ENCODE measurements at places on chromosomes 5 and 9. TPM values are rescaled to one million over a fixed set of nuclear protein-coding genes. Genes with fewer than 3 reads are reported as not detected.
A peak's percentile ranks its signal among the peaks of the same experiment; 100 is the strongest.

CMYA5 gene
- 2.8 TPM for total RNA-seq

DNA sequence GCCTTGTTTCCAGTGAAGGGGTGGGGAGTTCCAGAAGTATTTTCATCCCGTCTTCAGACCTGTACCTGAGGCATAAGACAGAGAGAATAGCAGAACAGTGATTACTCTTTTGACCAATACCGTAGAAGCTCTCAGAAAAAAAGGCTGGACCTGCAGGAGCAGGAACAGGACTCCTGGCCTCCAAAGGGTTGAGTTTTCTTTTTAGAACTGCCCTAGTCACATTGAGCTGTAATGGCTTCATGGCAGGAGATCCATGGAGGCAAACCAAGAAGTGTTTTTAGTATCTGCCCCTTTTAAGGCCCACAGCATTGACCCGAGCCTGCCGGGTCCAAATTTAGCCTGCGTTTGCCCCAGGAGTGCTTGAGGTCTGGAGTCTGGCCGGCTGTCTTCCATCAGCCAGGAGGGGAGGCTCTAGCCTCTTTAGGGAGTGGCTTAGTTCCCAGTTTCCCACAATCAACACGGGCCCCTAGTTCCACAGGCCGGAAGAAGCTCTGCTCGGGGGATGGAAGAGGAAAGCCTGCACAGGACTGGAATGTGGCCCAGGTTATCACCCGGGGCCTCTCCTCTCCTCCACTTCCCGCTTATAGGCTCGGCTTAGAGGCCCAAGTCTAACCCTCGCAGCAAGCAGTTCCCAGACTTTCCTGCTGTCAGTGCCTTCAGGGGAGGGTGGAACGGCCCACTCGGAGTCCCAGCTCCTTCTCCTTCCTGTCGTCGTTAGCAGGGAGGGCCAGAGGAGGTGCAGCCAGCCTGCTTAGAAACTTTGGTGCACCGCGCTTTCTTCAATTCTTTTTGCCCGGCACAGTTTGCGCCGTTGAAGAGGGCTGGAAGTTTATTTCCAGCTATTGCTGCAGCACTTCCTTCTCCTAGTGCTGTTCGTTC lies 80.7 kb downstream of the C9orf152 start:
- DNase-seq, result no peak

DNA sequence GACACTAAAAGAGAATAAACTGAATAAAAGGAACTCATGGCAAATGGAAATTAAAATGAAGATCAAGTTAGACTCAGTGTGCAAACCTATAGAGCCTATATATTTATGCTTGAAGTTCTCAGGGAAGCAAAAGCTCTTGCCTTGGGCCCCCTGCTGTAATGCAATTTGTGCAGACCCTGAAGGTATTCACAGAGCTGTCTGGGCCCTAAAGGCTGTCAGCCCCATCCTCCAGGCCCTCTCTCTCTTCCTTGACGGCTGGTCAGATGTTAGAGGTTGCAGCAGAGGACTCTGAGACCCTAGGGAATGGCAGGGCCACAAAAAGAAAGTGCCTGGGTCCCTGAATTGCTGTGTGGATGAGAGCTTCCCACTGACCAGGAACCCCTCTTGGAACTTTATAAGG lies 283.9 kb upstream of the TUT7 start:
- DNase-seq, result no peak

DNA sequence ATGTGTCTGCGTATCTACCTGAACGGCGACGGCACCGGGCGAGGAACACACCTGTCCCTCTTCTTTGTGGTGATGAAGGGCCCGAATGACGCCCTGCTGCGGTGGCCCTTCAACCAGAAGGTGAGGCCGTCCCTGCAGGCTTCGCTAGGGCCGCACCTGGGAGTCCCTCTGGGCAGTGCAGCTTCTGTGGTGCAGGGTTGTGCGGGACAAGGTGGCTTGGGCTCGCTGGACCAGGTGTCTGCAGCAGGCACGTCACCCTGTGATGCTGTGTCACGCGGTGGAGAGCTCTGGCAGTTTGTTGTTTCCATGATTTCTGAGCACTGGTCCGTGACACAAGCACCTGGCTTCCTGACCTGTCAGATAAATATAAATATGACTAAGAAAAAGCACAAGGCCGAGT lies 20.7 kb downstream of the FBXW5 start:
- no peak for DNase-seq

DNA sequence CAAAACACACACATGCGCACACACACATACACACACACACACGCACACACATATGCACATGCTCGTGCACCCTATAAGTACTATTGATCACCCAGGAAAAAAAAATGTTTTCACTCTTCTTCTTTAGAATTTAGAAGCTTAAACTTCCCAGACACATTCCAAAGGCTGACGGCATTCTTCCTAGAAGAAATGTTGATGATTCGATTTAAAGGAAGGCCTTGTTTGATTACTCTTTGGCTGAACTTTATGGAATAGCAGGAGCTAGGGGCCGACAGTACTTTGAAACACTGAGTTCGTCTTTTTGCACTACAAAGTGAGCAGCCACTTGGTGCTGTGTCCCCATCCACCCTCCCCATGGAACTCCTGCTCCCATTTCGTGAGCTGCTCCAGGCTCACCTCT lies 113.2 kb downstream of the EGFLAM start:
- DNase-seq, result no peak

- no peak for DNase-seq
Observed at GRCh38 chr9:10232352-10232930, 380.4 kb downstream of the PTPRD start.

- no peak for DNase-seq
Observed at GRCh38 chr9:94212091-94212490, 47.0 kb upstream of the ZNF169 start.

DNA sequence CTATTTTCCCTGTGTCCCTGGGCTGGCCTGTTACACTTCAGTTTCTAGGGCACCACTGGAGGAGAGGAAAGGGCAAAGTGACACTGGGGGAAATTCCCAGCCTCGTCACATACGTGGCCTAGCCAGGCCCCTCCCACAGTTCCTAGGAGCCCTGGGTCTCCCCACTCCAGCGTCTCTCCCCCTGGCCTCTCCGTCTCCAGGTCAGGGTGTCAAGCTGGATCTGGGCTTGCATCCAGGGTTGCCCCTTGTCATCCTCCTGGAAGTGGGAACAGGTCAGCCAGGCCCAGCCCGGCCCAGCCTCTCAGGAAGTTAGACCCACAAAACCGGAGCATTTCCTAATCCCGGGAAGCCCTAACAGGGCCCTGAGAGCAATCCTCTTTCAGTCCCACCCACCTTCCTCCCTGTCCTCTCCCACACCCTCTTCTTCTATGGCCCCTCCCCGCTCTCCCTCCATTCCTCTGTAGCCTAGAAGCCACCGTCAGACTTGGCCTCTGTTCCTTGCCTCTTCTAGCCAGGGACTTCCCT lies 4.7 kb upstream of the TNIP1 start:
- DNase-seq, result peak; percentile 57

DNA sequence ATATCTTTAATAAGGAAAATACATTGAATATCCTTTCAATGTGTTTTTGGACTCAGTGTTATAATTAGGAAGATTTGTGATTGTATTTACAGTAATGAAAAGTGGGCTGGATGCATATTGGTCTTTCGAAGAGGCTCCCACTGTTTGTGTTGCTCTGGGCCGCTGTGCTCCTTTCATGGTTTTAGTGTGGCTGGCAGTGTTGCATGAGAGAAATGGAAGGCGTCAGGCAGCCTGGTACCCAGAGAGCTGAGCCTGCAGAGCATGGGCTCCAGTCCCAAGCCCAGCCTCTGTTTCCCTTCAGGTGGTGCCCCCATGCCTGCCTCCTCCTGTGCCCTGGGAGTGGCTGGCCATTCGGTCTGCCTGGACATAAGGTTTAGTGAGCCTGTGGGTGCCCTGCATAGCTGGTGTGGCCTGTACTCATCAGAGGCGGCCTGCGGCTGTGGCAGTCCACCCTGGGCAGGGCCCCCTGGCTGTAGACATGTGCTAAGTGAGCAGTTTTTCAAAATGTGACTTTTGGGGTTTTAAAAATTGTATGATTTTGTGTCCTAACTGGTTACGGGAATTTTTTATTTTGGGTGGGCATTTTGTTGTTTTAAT lies 27.4 kb upstream of the FAM120AOS start:
- DNase-seq, result no peak

GRCh38 chr9:89350988-89351557 lies 32.8 kb downstream of the SECISBP2 start:
- no peak for DNase-seq

SAPCD2 gene
- total RNA-seq, result 51.3 TPM

DNA sequence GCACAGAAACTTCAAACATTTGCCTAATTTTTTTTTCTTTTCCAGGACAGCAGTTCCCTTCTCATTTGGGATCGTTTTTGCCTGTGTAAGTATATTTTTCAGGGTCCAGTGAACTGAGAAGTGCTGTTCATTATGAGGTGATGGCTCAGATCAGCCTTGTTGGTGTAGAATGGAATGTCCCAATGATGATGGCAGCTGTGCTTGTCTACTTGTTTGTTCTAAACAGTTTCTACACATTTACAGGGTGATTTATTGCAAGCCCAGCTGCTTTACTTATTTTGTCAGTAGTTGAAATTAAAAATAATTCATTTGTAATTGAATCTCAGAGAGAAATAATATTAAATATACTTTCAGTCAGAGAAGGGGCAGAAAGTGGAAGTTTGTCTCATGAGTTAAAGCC lies 337.6 kb upstream of the SEMA6A start:
- DNase-seq, result peak; percentile 9

FOXD4L4 gene
- not detected for total RNA-seq

MACROH2A1 gene
- 390 TPM for total RNA-seq

- DNase-seq, result no peak
Observed at GRCh38 chr9:133342570-133342969, 5.4 kb downstream of the MED22 start.

- DNase-seq, result no peak
Observed at GRCh38 chr5:79955941-79956670, 35.0 kb downstream of the MTX3 start.

DNA sequence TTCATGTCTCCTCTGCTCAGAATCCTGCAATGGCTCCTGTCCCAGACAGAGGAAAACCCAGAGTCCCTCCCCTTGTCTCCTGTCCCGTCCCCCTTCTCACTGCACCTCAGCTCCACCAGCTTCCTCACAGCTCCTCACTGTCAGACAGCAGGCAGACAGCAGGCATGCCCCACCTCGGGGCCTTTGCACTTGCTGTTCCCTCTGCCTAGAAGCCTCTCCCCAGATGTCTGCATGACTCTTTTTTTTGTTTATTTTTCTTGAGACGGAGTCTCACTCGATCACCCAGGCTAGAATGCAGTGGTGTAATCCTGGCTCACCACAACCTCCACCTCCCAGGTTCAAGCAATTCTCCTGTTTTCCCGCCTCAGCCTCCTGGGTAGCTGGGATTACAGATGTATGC lies 8.8 kb upstream of the SLC6A7 start:
- no peak for DNase-seq

ADAMTS13 gene
- total RNA-seq, result 0.75 TPM

PCDHB4 gene
- total RNA-seq, result not detected

DNA sequence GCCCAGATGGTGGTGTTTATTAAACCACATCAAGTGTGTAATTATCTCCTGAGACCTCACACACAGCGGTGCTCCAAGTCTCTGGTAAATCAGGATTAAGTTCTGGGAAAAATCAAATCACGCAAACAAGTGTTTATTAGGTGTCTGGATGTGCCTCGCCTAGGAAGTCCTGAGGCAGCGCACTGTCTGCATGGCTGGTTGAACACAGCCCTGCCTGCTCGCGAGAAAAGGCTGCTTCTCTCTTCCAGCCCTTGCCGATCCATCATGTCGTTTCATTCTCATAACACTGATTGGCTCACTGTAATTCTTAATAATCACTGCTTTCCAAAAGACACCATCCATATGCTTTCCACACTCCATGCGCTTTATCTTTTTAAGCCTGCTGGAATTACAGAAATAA lies 229.6 kb upstream of the DAP start:
- no peak for DNase-seq

NFX1 gene
- total RNA-seq, result 15.6 TPM

- DNase-seq, result no peak
Observed at GRCh38 chr9:128947527-128948301, at the start of the genes DOLK and NUP188. Gene DOLK (minus strand): TSS chr9:128947603. CDS start chr9:128947303, 300 bp downstream. Gene NUP188 (plus strand): TSS chr9:128947699. CDS start chr9:128947720, 21 bp downstream.

- DNase-seq, result no peak
Observed at GRCh38 chr5:180253036-180253824, 38.7 kb downstream of the MAPK9 start.

GRCh38 chr9:88076286-88077070 lies 61.8 kb downstream of the SPATA31C2 start:
- DNase-seq, result peak; percentile 48

DNA sequence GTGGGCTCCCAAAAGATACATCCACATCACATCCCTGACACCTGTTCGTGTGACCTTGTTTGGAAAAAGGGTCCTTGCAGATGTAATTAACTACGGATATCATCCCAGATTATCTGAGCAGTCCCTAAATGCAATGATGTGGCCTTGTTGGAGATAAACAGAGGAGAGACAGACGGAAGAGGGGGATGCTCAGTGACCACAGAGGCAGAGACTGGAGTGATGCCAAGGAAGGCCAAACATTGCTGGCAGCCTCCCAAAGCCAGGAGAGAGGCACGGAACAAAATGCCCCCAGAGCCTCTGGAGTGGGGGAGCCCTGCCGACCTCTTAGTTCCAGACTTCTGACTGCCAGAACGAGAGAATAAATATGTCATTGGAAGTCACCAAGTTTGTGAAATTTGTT lies 15.0 kb upstream of the VAV2 start:
- DNase-seq, result no peak

DNA sequence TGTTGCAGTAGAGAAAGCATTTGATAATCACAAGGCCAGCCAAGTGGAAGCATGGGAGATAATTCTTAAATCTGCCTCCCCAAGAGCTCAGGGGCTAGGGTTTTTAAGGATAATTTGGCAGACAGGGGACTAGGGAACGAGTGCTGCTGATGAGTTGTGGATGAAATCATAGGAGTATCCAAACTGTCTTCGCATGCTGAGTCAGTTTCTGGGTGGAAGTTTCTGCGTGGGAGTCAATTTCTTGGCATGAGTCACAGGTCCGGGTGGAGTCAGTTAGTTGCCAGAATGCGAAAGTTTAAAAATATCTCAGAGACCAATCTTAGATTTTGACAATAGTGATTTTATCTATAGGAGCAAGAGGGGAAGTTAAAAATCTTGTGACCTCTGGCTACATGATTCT lies 112.6 kb downstream of the TMC1 start:
- DNase-seq, result no peak

GRCh38 chr9:74543145-74543544 lies 46.0 kb downstream of the RORB start:
- DNase-seq, result no peak

PCDHA7 gene
- under 0.01 TPM for total RNA-seq

- DNase-seq, result no peak
Observed at GRCh38 chr5:19917588-19918122, 70.3 kb downstream of the CDH18 start.

- DNase-seq, result no peak
Observed at GRCh38 chr9:13841746-13842462, 472.0 kb downstream of the NFIB start.

FCN2 gene
- total RNA-seq, result not detected

DNA sequence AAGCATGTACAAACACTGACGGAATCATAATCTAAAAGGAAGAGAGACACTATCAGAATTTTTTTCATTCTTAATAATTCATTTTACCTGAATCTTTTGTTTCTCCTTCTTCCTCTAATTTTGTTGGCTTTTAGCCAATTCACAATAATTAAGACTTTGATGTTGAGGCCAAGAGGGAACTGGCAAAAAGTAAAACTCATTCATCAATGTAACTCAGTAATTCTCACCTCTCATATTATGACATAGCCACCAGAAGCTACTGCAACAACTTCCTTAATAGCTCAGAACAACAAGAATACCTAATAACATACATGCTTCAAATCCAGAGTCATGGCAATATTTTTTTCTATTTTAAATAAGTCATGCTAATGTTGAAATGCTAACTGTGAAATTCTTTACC lies 64.5 kb downstream of the MCTP1 start:
- DNase-seq, result no peak

GRCh38 chr5:118405650-118406061 lies 582.7 kb downstream of the DTWD2 start:
- no peak for DNase-seq

All from epithelial cell of proximal tubule (primary cell).